Non-pigmented ciliary epithelial cell (primary cell): ENCODE measurements at places on chromosomes 13 and 19.

- no peak for DNase-seq
These were observed 671.0 kb upstream of the SLITRK1 start for GRCh38 chr13:84553227-84553626.

GRCh38 chr19:5128251-5128935 lies 159.5 kb downstream of the KDM4B start:
- peak; percentile 37 for DNase-seq

DNA sequence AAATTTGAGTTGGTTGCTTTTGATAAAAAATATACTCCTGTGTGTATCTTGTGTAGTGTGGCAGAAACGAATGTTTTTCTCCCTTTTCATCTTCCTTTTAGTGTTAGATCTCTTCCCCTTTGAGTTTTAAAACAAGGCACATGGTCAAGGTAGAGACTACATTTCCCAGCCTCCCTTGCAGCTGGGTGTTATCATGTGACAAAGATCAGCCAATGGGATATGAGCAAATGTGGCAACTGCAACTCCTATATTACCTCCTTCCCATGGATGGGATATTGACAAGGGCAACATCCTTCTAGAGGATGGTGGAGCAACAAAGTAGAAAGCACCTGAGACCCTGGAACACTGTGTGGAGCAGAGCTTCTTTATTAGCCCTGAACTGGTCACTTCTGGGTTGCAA lies 42.4 kb downstream of the ADGRE3 start:
- DNase-seq, result no peak

- DNase-seq, result no peak
These were observed 1235.2 kb upstream of the SLC10A2 start for GRCh38 chr13:104301171-104301975.

DNA sequence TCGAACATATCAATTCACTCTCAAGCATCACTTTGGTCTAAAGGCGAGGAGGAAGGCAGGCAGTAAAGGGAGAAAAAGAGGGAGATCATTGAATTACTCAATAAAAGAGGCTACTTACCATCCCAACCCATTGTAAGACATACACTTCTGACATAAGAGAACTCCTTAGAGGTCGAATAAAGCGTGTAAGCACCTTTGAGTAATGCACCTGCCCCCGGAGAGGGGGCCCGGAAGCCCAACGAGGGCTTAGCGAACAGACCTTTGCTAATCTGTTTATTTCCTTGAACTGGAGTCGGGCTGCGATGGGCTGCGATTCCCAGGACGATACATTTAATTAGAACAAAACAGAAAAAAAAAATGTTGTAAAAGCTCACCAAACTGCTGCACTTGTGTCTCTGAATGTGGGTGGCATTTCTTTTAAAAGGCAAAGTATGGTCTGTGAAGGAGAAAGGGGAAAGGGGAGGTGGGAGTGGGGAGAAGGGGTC lies 3.0 kb downstream of the ZC3H4 start:
- DNase-seq, result no peak

GRCh38 chr13:101698400-101698799 lies 245.9 kb downstream of the ITGBL1 start:
- no peak for DNase-seq

GRCh38 chr13:30023196-30023895 lies 172.9 kb upstream of the UBL3 start:
- DNase-seq, result no peak

DNA sequence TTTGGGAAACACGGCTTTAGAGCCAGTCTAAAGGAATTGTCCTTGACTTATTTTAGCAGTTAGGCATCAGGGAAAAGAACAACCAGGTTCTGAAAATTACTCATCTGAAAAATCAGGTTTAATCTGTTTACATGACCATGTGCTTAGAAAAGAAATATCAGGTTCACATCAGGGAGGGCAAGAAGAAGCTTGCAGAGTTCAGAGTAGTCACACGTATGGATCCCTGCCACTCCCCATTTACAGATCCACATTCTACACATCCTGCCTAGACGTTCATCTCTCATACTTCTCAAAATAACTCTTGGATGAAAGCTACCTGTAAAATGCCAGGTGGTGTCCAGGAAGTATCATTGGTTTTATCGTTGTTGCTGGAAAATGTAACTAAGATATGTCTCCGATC lies 14.0 kb upstream of the PHF11 start:
- no peak for DNase-seq

GRCh38 chr13:38821770-38822551 lies 135.1 kb downstream of the FREM2 start:
- no peak for DNase-seq

DNA sequence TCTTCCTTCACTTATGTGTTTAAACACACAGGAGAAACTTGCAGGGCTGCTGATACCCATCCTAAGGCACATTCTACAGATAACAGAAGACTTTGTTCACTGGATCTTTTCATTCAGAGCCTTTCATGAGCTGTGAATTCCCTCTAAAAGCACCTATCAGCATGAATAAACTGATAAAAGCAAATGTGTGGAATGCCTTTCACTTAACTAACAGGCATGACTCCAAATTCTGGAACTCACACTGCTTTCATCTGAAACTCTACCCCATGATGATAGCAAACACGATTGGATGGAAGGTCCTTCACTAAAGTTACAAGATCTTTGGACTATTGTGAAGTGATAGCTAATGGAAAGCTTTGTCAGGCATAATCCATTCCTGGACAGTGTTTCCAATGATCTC lies 457.3 kb downstream of the EFNB2 start:
- peak; percentile 30 for DNase-seq

GRCh38 chr13:31930490-31930889 lies 101.1 kb upstream of the FRY start:
- no peak for DNase-seq

DNA sequence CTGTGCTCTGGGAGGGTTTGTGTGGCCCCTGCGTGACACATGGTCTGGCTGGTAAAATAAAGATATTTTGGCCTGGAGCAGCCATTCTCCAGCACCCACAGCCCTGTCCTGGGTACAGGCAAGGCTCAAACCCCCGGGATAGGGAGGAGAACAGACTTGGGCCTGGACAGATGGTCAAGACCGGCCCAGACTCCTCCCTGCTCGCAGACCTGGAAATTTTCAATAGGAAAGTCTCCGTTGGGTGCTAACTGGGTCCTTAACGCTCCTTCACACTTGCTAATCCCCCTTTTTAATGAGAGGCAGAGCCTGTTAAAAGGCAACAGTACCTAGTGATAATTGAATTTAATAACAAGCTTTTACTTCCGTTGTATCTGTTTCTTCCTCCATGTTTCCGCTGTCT lies 2.5 kb downstream of the PALM start:
- DNase-seq, result no peak

- no peak for DNase-seq
These were observed 391.8 kb downstream of the FGF9 start for GRCh38 chr13:22062478-22063205.

DNA sequence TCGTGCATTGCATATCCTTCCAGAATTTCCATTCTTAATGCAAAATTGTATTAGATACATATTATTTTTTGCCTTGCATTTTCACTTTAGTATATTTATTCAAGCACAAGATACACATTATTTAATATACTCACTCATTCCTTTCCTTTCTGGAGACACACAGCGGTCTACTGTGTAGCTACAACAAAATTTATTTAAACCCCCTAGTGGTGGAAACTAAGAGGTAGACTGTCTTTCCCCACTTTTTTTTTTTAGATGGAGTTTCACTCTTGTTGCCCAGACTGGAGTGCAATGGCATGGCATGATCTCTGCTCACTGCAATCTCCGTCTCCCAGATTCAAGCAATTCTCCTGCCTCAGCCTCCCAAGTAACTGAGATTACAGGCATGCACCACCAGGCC lies 2040.3 kb upstream of the PCDH20 start:
- DNase-seq, result no peak

GRCh38 chr13:33016414-33017322 lies at the start of gene KL:
Gene KL, plus strand, starts transcription at chr13:33016423. Its CDS starts 18 bp downstream, at chr13:33016441.
- no peak for DNase-seq

GRCh38 chr13:108212886-108213285 lies 2.5 kb downstream of the LIG4 start:
- no peak for DNase-seq

GRCh38 chr13:61857198-61857597 lies 441.5 kb upstream of the PCDH20 start:
- no peak for DNase-seq

DNA sequence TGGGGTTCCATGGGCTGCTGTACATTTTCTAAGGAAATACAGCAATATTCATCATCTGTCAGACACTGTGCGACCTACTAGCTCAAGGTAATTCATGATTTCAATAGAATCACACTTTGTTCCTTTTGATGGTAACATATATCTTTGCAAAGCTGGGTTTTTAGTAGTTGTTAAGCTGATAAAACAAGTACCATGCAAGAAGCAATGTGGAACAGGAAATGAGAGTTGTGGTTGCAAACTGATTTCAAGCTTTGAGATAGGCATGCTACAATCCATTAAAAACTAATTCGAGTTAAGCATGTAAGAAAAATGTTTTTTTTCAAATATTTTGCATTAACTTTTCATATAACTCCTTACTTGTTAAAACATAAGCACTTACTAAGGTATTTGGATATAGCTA lies 6.8 kb upstream of the MBNL2 start:
- no peak for DNase-seq

- DNase-seq, result no peak
These were observed at the start of gene VASP for GRCh38 chr19:45506989-45507871. Gene VASP, plus strand, starts transcription at chr19:45507479. Its CDS starts 293 bp downstream, at chr19:45507772.

- no peak for DNase-seq
These were observed 682 bp downstream of the SSBP4 start for GRCh38 chr19:18419699-18420460.

DNA sequence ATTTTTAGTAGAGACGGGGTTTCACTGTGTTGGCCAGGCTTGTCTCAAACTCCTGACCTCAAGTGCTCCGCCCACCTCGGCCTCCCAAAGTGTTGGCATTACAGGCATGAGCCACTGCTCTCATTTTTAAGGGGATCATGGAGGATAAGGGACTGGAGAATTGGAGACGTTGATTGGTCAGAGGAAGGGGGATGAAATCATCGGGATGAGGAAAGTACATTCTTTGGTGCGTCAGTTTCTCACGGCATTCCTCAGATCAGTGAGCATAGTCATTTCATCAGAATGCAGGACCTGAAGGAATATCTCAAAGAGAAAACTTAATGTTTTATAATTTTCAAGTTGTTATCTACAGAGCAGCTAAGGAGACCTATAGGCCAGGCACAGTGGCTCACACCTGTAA lies 14.0 kb downstream of the ZNF114 start:
- DNase-seq, result peak; percentile 96

- DNase-seq, result no peak
These were observed 1994.2 kb upstream of the PCDH20 start for GRCh38 chr13:63409791-63410351.
